Adipocyte (in vitro differentiated cells): ENCODE measurements at places on chromosomes 5 and 9.

DNA sequence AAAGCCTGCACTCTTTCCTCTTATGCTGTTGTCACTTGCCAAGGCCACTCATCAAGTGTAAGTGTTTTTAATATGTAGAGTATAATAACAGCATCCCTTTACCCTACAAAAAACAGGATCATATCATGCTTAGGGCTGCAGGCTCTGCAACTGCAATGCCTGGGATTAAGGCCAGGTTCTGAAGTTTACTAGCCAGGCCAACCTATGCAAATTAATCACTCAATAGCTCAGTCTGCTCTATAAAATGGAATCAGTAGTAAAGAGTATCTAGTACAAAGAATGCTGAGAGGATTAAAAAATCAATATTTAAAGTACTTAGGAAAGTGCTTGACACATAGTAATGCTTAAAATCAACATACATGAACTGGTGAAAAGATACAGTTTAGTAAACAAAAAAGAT lies 253.3 kb downstream of the EDIL3 start:
- no peak for DNase-seq

DNA sequence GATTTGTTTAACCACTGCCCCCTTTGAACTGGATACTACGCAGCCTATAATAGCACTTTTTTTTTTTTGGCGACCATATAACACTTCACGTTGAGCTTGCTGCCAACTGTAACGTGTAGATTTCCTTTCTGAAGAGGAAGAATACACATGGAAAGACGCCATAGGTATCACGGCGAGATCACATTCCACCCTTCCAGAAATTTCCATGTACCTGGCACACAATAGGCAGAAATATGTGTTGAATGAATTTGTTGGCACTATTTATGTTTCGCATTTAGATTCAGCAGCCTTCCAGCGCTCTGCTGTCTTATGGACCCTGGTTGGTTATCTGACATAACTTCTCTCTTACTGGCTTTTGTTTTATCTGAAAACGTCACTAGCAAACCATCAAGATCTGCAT lies 250.3 kb downstream of the SLIT3 start:
- no peak for DNase-seq

DNA sequence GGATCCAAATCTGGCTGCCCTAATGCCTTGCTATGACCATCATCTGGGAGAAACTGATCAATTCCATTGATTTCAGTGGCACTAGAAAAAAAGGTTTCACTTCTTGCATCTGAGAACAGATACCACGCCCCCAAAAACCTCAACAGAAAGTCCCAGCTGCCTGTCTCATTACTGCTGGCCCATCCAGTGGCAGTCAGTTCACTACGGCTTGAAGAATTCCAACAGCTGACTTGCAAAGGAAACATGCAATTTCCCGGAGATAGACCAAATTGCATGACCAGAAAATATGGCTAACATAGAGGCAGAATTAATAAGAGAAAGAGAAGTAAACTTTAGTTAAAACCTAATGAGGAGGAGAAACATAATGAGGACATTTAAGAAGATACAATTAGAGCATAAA lies 48.6 kb downstream of the UGCG start:
- peak; percentile 47 for DNase-seq

DNA sequence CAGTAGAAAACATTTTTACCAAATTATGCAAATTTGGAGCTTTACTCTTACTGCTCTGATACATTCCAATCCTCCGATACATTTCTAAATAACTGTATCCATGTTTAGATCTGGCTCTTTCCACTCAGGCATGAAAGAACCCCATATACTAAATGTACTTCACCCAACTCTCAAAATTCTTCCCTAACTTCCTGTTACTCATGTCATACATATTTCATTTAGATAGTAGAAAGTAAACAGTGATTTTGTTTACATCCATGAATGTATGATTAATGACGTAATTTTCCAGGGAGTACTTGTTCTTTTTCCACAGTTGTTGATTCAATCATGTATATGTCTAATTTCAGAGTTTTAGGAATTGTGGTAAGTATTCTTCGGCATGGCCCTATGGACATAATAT lies 1426.5 kb upstream of the C9orf72 start:
- DNase-seq, result no peak

DNA sequence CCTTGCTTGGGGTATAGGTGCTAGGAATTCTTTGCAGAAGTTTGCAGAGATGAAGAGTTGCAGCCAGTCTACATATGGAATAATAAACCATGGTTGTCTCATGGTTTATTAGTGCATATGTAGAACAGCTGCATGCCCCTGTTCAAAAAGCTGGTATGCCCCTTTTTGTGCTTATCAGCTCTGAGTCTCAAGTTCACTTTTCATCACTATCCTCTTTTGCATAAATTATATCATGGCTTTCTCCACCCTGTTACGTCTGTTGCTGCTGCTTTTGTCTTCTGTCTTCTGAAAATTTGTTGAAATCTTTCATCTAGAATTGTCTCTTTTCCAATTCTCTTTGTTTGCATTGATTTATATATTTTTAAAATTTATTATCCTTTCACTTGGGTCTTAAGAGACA lies 172.0 kb downstream of the CPLANE1 start:
- DNase-seq, result no peak

- peak; percentile 76 for DNase-seq
Observed at GRCh38 chr5:122727112-122727541, 47.8 kb upstream of the SNX2 start.

DNA sequence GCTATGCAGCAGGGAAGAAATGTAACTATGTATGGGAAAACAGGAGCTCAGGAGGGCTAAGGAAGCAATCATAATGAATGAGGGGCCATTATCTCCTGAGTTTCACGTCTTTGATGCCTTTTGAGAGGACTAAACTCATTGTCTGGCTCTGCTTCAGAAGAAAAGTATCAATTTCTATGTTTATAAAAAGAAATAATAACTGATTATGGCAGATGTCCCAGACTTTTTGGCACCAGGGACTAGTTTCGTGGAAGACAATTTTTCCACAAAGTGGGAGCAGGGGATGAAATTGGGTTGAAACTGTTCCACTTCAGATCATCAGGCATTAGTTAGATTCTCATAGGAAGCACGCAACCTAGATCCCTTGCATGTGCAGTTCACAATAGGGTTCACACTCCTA lies 8.7 kb upstream of the IL7R start:
- DNase-seq, result no peak

DNA sequence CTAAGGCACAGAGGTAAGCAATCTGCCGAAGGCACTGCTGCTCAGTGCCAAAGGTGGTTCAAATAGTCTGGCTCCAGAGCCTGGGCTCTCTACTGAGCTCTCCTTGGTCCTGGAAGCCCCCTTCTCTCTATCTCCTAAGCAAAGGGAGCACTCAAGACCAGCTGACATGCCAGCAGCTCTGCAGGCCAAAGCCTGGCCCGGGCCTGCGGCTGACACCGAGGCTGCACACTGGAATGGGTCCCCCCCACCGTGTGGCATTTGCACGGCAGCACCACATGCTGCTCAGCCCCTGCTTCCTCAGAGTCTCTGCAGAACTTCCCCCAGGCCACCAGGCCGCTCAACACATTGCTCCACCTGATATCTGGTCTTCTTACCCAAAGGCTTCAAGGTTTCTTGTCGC lies 57.8 kb upstream of the GOLPH3 start:
- no peak for DNase-seq

DNA sequence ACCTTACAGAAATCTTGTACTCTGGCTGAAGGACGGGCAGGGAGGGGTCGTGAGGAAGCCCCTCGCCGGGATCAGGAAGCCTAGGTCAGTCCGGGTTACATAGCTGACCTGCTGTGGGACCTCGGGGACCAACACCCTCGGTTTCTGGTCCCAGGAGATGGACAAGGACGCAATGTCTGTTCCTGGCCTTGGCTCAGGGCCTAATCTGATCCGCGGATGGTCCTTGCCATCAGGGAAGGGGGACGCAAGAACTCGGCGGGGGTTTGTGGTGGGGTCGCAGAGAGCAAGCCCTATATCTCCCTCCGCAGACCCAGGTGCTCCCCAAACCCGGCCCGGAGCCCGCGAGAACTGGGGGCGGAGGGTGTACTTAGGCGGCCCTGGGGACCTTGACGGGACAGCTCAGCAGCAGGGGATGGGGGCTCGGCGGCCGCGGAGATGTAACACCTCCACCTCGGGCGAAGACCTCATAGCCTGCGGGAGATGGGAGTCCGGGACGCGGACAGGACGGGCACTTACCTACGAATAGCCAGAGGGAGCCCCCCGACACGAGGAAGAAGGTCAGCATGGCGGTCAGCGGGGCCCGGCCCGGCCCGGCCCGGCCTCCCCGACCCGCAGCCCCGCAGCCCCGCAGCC lies 353 bp downstream of the ACSL6 start:
- no peak for DNase-seq

GRCh38 chr5:1439388-1440097 lies 5.7 kb downstream of the SLC6A3 start:
- no peak for DNase-seq

- DNase-seq, result no peak
Observed at GRCh38 chr9:110986529-110986928, 51.7 kb downstream of the LPAR1 start.

DNA sequence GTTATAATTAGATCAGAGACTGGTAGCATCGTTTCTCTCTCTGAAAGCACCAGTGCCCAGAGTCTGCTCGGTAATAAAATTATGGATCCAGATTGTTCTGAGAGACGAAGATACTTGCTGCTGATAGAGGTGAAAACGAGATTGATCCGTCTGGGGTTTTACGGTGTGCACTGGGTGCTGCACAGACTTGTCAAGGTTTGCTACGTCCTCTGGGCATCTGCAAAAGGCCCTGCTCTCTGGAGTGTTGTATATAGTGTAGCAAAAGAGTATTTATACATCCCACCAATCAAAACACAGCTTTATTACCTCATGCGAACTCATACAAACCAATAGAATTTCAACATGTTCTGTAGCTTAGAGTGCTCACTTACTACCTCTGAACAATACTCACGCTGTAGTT lies 219.3 kb downstream of the PBX3 start:
- DNase-seq, result no peak

DNA sequence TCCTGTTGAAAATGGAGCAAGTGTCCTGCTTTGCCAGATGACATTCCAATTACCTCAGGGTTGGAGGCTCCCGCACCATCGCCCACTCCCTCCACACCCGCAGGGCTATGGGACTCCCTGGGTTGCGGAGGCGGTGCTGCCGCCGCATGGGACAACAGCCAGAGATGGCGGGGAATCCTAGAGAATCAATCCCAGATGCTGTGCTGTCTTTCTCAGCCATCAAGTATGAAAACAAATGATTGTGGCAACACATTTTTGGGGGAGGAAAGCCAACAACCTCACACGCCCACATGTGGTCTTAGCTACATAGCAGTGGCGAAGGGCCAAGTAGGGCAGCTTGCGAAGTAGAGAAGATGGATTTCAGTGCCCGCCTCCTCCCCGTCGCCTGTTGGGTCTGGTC lies 46.7 kb downstream of the IL31RA start:
- DNase-seq, result peak; percentile 98

DNA sequence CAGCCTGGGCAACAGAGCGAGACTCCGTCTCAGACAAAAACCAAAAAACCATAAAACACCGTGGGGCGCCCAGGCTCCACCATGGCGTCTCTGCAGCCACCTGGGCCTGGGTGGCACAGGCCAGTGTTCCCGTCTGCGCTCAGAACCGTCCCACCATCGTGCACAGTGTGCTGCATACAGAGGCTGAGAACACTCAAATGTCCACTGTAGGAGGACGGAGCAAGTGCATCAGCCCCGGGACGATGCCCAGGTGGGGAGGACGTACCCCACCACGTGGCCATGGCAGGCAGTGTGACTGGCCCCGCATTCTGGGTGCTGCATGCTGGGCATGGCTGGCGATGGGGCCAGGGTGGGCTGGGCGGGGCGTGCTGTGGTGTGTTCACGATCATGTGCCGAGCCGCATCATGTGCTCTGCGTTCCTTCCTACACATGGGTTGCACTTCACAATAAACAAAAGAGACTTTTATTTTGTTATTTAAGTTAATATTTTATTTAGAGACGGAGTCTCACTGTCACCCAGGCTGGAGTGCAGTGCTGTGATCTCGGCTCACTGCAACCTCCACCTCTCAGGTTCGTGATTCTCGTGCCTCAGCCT lies 37.8 kb downstream of the EXD3 start:
- DNase-seq, result no peak

DNA sequence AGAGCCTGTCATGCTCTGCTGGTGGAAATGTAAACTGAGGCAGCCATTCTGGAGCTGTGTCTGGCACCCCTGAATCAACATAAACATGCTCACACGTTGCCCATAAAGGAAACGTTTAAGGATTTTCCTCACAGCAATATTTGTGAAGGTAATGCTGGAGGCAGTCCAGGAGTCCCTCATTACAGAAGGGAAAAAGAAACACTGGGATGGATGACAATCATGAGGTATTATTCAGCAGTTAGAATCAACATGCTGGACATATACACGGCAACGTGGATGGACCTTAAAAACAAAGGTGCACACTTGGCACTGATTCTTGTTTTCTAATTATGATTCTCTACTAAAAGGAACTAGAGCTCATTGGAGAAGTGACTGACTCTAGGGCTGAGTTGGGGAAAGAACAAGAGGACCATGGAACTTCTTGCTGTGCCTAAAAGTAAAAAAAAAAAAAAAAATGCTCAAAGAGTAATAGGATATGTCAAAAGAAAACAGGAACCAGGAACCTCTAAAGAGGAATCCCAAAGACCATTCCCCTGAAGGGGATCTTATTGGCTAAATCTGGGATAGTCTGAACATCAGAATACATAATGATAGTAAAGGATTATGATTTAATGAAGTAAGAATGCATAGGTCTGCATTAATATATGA lies 18.6 kb downstream of the B4GALT1 start:
- DNase-seq, result no peak

DNA sequence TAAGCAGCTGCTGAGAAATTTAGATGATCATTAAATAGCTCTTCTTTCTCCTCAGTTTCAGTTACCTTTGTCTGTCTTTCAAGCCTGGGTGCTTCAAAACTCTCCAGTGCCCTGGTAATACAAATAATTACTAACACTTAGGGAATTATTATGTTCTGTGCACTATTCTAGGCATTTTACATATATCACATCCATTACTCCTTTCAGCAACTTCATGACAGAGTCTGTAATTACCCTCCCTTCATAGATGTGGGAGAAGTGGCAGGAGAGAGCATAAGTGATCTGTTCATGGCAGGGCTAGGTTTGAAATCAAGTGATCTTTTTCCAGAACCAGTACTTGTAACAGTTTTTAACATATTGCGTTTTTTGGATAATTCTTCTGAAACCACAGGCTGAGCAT lies 32.0 kb downstream of the MAN2A1 start:
- DNase-seq, result no peak

DNA sequence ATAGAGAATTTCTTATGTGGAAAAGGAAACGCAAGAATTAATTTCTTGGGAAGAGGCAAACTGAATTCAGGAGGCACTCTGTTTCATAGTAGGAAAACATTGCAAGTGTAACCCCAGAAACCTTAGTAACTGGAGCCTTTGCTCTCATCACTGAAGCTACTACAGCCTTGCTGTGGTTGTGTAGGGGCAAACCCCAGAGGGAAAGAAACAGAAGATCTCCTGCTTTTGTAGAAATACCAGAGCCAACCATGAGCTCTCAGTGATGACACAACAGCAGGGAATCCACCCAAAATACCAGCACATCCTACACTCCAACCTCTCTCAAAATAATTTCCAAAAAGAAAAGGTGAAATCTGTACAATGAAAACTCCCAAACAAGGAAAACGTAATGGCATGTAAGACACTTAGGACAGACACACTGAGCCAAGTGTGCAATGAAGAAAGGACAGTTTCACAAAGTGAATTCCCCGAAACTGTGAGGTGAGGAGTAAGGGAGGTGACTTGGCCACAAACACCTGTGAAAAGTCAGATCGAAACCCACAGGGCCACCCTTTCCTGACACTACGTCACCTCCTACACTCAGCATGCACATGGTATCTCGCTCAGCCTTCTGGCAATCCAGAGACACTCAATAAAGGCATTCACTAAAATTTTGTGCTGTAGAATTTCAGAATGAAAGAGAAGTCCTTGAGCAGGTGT lies 8.5 kb upstream of the ACSL6 start:
- no peak for DNase-seq
